ENCODE measurements at places on chromosomes 12 and 14.

DNA sequence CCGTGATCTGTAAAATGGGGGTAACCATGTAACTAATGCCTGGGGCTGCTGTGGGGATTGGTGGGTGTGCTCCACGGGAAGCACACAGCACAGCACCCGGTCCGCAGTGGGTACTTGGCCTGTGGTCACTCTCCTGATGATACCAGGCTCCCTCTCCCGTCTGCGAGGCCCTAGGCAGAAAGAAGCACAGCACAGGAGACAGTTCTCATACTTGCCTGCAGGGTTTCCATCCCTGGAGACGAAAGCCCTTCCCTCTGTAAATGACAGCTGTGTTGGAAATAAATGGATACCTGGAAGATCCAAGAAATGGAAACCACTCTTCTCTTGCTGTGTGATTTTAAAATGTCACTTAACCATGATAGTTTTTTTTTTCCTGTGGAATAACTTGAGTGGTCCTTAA, 7.9 kb upstream of the PRMT8 start:
- no peak for DNase-seq

- no peak for DNase-seq
These were observed 104.4 kb downstream of the PIWIL1 start for GRCh38 chr12:130441771-130442760.

DNA sequence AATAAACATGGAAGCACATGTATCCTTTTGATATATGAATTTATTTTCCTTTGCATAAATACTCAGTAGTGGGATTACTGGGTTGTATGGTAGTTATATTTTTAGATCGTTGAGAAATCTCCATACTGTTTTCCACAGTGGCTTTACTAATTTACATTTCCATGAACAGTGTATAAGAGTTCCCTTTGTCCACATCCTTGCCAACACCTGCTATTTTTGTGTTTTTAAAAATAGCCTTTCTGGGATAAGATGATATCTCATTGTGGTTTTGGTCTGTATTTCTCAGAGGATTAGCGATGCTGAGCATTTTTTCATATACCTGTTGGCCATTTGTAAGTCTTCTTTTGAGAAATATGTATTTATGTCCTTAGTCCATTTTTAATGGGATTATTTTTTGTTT, 329.2 kb upstream of the KITLG start:
- no peak for DNase-seq

GRCh38 chr14:49999146-49999761, 106.4 kb downstream of the ARF6 start:
- peak; percentile 80 for DNase-seq

- DNase-seq, result no peak
These were observed 764.7 kb downstream of the BCL11B start for GRCh38 chr14:98507264-98507663.

DNA sequence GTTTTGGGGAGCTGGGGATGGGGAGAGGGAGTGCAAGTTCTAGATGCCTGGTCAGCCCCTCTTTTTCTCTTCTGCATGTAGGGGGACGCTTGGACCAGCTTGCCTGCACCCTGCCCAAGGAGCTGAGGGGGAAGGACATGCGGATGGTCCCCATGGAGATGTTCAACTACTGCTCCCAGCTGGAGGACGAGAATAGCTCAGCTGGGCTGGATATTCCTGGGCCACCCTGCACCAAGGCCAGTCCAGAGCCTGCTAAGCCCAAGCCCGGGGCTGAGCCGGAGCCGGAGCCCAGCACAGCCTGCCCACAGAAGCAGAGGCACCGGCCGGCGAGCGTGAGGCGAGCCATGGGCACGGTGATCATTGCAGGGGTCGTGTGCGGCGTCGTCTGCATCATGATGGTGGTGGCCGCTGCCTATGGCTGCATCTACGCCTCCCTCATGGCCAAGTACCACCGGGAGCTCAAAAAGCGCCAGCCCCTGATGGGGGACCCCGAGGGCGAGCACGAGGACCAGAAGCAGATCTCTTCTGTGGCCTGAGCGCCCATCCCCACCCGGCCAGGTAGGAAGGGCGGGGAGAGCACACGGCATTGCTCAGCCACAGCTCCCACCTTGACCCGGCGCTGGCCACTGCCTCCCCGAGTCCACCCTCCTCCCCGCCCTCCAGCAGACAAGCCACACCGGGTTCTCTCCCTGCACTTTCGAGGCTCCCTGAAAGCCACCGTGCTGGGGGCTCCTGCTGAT, 14.0 kb downstream of the LRTM2 start:
- DNase-seq, result no peak

DNA sequence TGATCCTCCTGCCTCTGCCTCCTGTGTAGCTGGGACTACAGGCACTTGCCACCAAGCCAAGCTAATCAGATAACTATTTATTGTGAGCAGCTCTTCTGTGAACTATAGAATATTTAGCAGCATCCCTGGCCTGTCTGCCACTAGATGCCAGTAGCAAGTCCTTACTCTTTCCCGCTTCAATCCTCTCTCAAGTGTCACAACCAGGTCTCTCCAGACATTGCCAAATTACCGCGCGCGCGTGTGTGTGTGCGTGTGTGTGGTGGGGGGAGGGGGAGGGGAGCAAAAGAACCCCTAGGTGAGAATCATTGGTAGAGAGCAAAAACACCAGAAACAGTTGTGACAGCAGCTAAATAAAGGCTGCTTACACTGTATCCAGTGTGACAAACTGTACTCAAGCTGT, 49.9 kb downstream of the PPP2R5E start:
- DNase-seq, result no peak

GRCh38 chr14:101478796-101479410, 82.4 kb upstream of the DIO3 start:
- no peak for DNase-seq

- no peak for DNase-seq
These were observed 37.3 kb upstream of the FERMT2 start for GRCh38 chr14:52988139-52988538.

- DNase-seq, result no peak
These were observed 8.3 kb upstream of the ERBB3 start for GRCh38 chr12:56071648-56072047.

DNA sequence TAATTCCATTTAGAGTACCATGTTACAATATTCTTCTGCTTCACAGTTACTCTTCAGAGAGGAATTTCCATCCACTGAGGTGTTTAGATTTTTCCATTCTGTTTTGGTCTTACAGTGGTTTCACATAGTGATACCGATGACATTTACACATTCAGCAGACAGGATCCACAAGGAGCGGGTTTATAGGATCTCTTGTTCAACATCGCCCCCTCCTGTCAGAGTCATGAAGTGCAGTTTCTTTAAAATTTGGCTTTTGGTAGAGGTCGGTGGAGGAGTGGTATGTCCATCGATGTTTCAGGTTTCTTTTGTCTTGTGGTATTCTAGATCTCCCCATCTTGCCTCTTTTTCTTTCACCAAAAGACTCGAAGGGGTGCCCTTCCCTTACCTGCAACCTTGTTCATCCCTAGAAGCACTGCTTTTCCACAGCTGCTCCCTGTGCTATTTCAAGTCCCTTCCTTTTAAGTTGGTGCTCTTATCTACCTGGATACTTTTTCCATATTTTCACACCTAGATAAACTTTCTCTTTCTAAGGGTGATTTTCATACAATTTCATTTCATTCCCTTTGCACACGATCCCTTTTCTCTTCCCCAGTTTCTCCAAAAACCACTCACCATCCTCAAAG, 181.3 kb downstream of the ITPR2 start:
- peak; percentile 59 for DNase-seq

GRCh38 chr12:45737638-45738037, 8.1 kb downstream of the ARID2 start:
- no peak for DNase-seq

- DNase-seq, result no peak
These were observed 84.3 kb downstream of the PLCZ1 start for GRCh38 chr12:18653465-18653864.

DNA sequence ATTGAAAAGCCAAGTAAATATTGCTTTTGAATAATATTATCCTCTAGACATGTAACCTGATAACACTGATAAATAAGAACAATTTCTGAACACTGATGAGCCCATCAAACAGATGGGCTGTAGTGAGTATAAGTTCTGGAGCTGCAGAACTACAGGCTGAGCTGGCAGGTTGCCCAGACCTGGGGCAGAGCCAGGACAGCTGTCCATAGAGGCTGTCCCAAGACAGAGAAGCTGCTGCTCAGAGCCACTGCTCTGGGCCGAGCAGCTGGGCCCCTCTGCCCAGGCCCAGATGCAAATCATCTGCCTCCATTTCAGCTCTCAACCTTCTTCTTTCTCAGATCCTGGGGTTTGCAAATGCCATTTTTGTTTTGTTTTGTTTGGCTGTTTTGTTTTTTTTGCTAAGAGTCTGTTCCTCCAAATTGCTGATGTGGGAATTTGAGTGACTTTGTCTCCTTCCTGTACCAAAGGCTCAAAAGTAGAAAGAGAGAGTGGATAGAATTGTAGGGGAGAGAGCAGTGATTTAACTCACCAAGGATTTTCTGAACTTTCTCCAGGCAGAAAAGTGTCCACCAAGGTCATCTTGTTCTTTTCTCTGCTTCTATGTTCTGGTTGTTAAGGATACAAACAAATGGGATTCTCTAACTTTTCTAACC, 4.0 kb upstream of the TESPA1 start:
- DNase-seq, result peak; percentile 85

DNA sequence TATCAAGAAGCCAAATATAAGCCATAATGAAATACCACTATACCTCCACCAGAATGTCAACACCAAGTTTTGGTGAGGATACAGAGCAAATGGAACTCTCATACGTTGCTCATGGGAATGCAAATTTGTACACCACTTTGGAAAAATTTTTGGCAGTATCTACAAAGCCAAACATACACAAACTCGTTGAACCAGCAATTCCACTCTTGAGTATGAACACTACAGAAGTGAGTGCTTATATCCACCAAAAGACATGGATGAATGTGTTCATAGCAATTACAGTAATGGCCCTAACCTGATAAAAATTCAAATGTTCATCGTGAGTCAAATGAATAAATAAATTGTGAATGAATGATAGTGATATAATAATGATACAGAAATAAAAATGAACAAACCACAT, 24.8 kb downstream of the C12orf71 start:
- no peak for DNase-seq

GRCh38 chr12:54654926-54655325, 6.8 kb upstream of the DCD start:
- DNase-seq, result no peak

GRCh38 chr12:49588721-49589516, 16.5 kb downstream of the FAM186B start:
- no peak for DNase-seq

GRCh38 chr12:106178562-106178961, 39.8 kb upstream of the NUAK1 start:
- DNase-seq, result no peak

- peak; percentile 69 for DNase-seq
These were observed 184.4 kb upstream of the CCND2 start for GRCh38 chr12:4089121-4089606.

DNA sequence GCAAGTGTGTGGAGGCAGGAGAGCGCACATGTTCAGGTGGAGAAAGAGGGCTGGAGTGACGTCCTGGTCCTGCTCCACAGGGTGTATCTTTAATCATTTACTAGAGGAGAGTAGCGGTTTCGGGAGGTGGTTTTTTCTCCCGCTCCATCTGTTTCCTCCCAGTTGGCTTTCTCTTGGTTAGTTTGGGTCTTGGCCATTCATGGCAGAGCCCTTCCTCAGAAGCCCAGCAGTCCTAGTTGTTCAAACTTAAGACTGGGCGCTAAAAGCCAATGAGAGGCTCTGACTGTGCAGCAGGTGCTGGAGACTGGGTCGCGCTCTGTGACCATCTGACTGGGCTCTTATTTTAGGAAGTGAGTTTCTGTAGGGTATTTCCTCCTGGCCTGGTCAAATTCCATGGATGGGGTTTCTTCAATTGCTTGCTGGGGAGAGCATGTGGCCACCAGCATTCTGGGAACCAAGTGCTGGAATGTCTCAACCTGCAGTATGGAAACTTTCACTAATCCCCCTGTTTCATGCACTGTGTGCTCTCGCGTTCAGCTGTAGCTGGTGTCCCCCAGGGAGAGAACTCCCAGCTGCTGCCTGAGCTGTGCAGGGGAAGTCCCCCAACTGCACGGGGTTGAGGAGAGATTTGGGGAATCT, 27.4 kb upstream of the TSPAN9 start:
- DNase-seq, result no peak

- no peak for DNase-seq
These were observed 1865.6 kb upstream of the FLRT2 start for GRCh38 chr14:83664389-83664788.

GRCh38 chr14:81684696-81685095, 151.0 kb upstream of the SEL1L start:
- no peak for DNase-seq

- no peak for DNase-seq
These were observed 266.3 kb upstream of the DIO2 start for GRCh38 chr14:80477388-80478160.

DNA sequence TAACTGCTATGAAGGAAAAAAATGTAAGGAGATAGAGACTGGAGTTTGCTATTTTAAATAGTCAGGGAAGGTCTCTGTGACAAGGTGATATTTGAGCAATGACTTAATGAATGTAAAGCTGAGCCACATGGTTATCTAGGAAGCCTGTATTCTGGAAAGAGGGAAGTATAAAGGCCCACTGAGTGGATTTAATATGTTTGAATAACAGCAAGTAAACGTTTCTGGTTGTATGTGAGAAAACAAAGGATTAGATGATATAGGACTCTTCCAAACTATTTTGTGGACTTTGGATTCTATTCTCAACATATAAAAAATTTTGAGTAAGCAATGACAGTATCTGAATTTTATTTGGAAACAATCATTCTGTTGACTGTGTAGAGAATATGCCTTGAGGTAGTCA, 5.2 kb downstream of the LRRIQ1 start:
- DNase-seq, result no peak

DNA sequence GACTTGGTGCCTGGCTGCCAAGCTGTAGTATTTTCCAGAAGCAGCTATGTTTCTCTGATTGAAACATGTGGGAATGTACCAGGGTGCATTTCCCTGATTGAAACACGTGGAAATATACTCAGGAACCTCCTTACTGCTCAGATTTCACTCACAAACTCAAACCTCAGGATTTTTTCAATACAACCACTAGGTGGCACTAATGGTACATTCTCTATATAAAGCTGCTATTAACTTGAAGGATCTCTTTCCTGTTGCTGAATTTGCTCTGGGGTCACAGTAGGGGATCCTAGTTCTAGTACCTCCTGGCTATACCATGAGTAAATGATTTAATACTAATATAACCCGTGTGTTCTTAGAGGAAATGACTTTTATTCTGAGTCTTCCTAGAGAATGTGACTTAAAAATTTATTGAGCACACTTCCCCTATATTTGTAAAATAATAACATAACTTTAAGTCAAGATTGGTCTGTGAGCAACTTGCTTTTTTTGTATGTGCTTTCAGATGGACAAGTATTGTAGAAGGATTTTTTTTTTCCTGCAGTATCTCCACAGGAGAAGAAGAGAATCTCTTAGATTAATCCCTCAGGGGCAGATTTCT, 173.8 kb upstream of the MIS18BP1 start:
- no peak for DNase-seq

GRCh38 chr14:56318393-56319115, 200.3 kb downstream of the PELI2 start:
- no peak for DNase-seq

GRCh38 chr12:132481771-132482745, 7.9 kb upstream of the FBRSL1 start:
- DNase-seq, result no peak

DNA sequence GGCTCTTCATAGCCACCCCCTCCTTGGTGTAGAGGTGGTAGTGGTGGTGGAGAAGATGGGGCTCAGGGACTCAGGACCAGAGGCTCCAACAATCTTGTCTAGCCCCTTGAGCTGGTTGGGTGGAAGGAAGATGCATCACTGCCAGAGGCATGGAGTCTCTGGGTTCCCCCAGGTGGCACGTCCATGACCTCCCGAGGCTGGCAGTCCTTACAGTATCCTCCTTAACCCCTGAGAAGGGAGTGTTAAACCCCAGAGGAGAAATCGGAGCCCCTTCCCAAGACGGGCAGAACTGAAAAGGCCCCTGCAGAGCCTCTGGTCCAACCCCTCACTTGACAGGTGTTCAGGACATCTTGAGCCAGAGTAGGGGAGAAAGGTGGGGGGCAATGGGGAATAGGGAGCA, 9.1 kb downstream of the KRT83 start:
- no peak for DNase-seq
